Thymus (tissue), 14 donors: ENCODE measurements at places on chromosomes 2 and 18. TPM values are rescaled to one million over a fixed set of nuclear protein-coding genes. Genes with fewer than 3 reads are reported as not detected.

Gene ICOS
- 67.8 TPM for total RNA-seq

Gene CDH7
- 2.5 TPM for total RNA-seq

Gene MC2R
- total RNA-seq, result 0.05 TPM

Gene CD8B
- total RNA-seq, result 666 TPM

Gene MYO7B
- total RNA-seq, result 4.4 TPM

DNA sequence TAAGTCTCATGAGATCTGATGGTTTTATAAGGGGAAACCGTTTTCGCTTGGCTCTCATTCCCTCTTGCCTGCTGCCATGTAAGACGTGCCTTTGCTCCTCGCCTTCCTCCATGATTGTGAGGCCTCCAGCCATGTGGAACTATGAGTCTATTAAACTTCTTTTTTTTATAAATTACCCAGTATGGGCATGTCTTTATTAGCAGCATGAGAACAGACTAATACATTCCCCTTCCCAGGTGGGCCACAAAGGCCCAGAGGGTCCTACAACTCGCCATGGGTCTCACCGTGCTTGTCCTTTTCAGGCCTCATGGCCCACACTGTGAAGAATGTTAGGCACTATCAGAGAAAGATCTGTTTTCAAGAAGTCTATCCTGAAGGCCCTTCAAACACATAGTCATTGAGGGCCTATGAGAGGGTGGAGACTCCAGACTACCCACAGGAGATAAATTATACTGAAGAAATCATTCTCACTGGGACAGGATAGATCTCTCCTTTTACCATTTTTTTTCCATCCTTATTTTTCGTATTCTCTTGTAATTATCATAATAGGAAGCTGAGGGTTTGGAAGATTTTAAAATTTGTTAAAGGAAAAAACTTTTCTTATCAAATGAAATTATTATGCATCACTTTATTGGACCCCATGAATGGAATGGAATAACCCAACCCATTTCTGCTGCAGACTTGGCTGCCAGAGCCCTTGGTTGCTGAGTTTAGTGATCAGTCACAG, 91.0 kb upstream of the MSH2 start:
- DNase-seq, result no peak

GRCh38 chr2:50863856-50864255, 168.1 kb downstream of the NRXN1 start:
- DNase-seq, result no peak

- DNase-seq, result no peak
These were observed 323.2 kb downstream of the CYP26B1 start for GRCh38 chr2:71824436-71824835.

DNA sequence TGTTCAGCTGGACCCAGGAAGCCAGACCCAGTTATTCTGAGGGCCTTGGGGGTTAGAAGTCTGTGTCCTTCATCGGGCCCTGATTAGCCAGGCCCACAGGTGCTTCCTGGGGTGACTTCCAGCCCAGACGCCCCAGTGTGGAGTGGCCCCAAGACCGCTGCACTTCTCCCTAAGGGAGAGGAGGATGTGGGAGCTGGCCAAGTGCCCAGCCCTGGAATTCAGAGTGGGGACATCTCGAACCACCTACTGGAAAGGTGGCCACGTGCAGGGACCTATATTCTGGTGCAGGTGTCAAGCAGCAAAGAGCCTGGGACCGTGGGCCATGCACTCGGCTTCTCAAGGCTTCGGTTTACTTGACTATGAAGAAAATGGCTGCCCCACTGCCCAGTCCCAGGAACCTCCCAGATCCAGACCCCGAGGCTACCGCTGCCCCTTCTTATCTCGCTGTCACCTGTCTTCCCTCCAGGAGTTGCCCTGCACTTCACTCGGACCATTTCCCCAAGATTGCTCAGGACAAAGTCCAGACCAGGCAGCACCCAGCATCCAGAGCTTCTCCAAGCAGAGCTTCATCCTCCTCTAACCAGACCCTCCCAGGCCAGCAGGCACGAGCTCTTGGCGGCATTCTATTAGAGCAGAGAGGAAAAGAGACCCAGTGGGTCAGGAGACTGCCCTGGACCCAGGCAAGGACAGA, 142.8 kb upstream of the ID2 start:
- DNase-seq, result no peak

- DNase-seq, result no peak
These were observed 31.0 kb downstream of the DYNAP start for GRCh38 chr18:54622084-54622483.

- DNase-seq, result no peak
These were observed 144.1 kb downstream of the UBE2E3 start for GRCh38 chr2:181124497-181124896.

- DNase-seq, result no peak
These were observed 585.6 kb downstream of the TSN start for GRCh38 chr2:122341007-122341406.

DNA sequence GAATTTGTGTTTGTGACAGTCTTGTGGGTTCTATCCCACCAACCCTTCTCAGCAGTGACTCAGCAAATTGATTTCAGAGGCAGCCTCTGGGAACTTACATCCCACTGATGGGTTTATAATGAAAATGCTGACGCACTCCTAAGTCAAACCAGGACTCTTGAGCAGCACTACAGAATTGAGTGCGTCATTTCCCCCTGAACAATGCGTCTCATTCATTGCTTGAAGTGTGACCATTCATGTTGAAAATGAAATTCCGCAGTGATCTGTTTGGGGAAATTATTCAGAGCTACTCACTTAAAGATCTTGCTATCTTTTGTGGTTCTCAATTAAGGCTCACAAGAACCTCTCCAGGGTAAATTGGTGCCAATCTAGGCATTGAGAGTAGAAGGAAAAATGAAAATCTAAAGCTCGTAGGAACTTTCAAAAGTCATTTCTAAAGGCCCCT, 417.7 kb upstream of the SLC14A2 start:
- DNase-seq, result no peak

DNA sequence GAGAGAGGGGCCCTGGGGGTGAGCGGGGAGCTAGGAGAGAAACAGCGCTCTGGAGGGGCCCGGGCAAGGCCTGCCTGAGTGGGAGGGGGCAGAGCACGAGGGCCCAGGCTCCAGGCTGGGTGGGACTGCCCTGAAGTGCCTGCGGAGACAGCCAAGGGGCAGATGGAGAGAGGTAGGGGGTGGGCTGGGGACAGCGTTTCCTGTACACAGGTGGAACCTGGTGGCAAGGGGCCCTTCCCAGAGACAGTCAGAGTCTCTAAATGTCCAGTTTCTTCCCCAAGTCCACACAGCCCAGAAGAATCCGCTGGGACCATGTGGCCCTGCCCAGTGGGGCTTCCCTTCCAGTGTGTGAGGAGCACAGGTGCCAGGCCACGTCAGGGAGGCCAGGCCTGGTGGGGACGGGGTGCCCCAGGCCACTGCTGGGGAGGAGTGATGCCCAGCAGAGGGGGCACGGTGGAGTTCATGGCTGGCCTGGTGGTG, 1.7 kb upstream of the GPR35 start:
- no peak for DNase-seq

DNA sequence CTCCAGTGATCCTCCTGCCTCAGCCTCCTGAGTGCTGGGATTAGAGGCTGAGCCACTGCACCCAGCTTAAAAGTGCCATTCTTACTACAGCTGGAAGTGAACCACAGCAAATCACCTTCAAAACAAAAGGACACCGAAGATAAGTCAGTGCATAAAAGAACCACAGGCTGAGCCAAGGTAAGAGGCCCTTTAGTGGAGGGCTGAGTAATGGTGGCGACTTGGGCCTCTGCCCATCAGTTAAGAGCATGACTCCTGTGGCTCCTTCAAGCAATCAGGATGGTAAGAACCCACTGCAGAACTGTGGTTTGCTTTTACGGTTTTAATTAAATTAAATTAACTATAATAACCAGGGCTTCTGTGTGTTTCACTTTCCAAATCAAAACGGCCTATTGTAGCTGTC, 75.1 kb downstream of the CTAGE1 start:
- DNase-seq, result no peak

- DNase-seq, result no peak
These were observed 18.9 kb upstream of the GMCL1 start for GRCh38 chr2:69810550-69810949.

- no peak for DNase-seq
These were observed 205.0 kb downstream of the RAD51AP2 start for GRCh38 chr2:17313261-17313660.

- DNase-seq, result no peak
These were observed 29.9 kb downstream of the MTERF4 start for GRCh38 chr2:241072151-241072550.

- no peak for DNase-seq
These were observed 207.6 kb upstream of the SMIM21 start for GRCh38 chr18:75635096-75635495.

GRCh38 chr18:434410-434809, 66.1 kb downstream of the COLEC12 start:
- DNase-seq, result no peak

DNA sequence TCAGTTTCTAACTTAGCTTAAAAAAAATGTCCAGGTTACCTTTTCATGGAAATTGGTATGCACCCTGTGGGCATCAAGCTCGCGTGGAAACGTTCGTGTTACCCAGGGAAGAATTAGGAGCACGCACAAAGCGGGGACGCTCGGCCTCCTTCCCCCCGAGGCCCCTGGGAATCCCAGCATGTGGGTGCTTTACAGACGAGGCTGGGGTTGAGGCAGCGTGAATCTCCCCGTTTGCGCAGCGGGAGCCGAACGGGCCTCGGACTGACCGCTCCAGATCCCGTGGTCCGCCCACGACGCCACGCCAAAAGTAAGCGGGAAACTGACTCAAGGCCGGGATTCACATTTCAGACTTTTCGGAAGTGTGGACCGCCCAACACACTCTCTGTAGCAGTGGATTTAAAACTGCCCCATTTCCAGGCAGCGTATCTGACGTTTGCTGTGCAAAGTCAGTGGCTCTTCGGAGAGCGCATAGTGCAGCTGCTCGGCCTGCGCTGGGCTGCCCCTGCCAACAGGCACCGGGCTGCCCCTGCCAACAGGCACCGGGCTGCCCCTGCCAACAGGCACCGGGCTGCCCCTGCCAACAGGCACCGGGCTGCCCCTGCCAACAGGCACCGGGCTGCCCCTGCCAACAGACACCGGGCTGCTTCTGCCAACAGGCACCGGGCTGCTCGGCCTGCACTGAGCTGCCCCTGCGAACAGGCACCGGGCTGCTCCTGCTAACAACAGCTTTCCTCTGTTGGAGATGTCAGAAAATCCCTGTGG, 49.7 kb downstream of the SH3YL1 start:
- DNase-seq, result no peak

GRCh38 chr18:62394006-62394763, 69.1 kb downstream of the TNFRSF11A start:
- no peak for DNase-seq

DNA sequence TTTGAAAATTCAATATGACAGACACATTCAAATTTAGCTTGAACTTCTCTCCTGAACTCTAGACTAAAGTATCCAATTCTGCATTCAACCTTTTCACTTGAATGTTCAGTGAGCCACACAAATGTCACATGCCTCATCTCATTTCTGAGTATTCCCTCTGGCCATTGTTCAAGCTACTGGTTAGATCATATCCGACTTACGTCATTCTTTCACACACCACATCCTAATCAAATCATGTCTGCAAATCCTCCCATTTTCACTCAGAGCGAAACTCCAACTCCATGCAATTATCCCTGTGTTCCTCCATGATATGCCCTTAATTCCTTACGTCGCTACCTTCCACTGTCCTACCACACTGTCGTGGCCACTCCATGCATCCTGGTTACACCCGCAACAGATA, 425.1 kb downstream of the CBLN2 start:
- DNase-seq, result no peak

DNA sequence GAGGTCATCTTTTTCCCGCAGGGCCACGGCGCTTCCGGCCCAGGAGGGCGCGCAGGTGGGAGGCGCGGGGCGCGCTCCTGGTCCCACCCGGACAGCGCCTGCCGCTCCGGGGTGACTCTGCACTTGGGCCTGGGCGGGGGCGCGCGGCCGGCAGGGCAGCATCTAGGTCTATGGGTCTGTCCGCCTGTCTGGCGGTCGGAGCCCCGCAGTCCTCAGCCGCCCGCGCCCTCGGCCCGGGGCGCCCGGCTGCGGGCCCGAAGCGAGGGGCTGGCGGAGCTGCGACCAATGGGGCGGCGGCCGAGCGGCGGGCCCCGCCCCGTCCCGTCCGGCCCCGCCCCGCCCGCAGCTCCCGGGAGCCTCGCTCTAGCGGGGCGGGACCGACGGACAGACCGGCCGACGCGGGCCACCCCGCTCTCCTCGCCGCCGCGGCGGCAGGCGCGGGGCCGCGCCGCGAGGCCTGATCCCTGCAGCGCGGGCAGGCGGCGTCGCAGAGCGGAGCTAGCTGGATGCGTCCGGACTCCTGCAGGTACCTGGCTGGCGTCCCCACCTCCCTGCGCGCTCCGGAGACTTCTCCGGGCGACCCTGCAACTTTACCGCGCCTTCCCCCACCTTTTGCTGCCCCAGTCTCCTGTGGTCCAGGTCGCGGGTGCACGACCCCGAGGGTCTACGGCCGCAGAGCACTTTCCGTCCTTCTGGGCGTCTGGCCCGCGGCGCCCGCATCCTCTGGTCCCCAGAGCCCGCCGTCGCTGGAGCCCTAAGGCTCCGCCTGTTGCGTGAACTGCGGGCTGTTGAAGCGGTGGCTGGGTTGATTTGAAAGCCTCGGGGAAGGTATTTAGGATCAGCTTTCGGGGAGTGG, at the start of gene KCNS3:
Gene KCNS3 (plus strand): TSS at position 387 of the 856 bp plus-strand sequence. CDS start 52,342 bp downstream, outside the sequence.
- peak; percentile 8 for DNase-seq

DNA sequence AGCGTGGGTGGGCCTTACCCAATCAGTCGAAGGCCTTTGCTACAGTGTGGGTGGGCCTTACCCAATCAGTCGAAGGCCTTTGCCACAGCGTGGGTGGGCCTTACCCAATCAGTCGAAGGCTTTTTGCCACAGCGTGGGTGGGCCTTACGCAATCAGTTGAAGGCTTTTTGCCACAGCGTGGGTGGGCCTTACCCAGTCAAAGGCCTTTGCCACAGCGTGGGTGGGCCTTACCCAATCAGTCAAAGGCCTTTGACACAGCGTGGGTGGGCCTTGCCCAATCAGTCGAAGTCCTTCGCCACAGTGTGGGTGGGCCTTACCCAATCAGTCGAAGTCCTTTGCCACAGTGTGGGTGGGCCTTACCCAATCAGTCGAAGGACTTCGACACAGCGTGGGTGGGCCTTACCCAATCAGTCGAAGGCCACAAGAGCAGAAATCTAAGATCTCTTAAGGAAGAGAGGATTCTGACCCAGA, 16.3 kb upstream of the GAL3ST2 start:
- DNase-seq, result no peak
